Activated CD8-positive, alpha-beta memory T cell treated with anti-CD3 and anti-CD28 coated beads for 1 hour (primary cell): ENCODE measurements at places on chromosomes 3 and 15.

DNA sequence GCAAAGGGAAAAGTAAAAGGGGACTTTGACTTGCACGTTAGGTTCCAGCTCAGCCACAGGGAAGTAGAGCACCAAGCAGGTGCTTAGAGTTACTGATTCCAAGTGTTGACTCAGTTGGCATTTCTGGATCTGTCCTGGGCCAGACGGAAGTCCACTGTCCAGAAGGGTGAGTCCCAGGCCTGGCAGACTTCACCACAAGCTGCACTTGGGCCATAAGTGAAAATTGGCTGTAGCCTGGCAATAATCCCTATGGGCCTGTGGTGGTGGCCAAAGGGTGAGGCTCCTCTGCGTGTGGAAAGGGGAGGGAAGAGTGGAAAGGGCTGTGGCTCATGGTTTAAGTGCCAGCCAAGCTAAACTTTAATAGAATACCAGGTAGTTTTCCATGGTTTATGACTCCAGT, 121.5 kb downstream of the DTWD1 start:
- DNase-seq: no peak

DNA sequence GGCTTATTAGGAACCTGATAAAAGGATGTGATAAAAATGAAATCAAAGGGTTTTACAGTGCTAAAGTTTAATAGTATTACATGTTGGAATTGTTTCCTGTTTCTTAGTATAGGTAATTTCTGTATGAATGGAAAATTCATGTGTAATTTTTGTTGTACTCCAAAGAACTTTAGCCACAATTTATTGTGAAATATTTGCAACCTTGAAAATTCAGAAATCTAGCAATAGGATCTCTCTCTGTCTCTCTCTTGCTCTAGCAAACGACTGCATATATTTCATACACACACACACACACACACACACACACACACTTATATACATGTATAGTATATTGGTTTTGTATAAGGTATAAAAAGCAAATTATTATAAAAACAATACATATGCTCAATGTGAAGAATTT, 59.6 kb downstream of the PIAS1 start:
- DNase-seq: no peak

GRCh38 chr3:16262174-16262573, 2.6 kb downstream of the DPH3 start:
- DNase-seq: no peak

GRCh38 chr3:37243820-37244748, 69.7 kb upstream of the LRRFIP2 start:
- DNase-seq: peak; percentile 5

GRCh38 chr3:123459862-123460261, 11.0 kb upstream of the ADCY5 start:
- no peak for DNase-seq

- DNase-seq: no peak
These were observed 29.1 kb upstream of the ABHD10 start for GRCh38 chr3:111949712-111950111.

DNA sequence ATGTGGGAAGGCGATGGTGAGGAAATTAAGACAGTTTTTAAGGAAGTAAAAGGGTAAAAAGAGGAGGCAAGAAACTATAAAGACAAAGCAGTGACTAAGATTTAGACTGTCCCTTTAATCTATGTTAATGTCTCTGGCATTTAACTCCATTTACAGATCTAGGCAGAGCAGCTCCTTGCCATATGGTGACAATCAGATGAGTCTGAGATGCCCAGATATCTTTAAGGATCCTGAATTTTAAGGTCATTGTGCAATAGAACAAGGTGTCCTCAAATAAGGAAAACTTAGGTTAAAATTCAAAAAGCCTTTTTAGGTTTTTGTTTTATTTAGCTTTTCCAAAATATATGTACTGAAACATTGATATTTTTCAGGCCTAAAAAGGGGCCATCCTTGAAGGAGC, 24.1 kb downstream of the RASGRP1 start:
- DNase-seq: no peak

GRCh38 chr15:95684693-95685115, 645.8 kb upstream of the NR2F2 start:
- no peak for DNase-seq

- no peak for DNase-seq
These were observed 6.1 kb upstream of the THSD4 start for GRCh38 chr15:71109130-71109529.

DNA sequence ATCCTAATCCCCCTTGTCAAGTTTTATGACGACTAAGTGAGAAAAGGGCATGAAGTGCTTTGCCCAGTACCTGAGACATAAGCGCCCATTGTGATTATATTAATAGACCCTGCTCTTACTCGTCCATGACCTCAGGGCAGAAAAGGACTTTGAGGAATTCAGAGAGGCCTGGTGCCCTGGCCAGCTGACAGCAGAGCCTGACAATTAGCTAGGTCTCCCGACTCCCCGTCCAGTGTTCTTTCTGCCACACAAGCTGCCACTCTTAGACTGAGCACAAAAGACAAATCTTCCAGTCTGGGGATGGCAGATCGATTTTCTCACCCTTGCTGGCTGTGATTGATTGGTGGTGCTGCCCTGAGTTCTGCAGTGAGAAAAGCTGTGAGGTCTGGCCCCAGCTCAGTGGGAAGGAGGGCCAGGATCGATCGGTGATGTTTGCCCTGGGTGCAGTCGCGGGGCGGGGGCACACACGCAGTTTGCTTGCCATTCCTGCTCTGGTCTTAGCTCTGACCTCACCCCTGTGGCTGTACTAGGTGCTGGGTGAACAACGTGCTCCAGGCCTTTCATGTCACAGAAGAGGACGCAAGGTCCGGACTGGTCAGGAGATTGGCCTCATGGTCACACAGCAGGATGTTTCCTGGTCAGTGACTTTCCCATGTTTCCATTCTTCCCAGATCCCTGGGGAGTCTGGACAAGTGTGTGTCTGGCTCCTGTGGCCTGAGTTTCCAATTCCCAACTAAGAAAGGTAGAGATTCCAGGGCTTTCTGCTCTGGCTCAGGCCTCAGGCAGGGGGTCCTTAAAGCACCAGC, 67.4 kb upstream of the TLE3 start:
- DNase-seq: no peak

- no peak for DNase-seq
These were observed 245.7 kb downstream of the FAM43A start for GRCh38 chr3:194931347-194931746.

DNA sequence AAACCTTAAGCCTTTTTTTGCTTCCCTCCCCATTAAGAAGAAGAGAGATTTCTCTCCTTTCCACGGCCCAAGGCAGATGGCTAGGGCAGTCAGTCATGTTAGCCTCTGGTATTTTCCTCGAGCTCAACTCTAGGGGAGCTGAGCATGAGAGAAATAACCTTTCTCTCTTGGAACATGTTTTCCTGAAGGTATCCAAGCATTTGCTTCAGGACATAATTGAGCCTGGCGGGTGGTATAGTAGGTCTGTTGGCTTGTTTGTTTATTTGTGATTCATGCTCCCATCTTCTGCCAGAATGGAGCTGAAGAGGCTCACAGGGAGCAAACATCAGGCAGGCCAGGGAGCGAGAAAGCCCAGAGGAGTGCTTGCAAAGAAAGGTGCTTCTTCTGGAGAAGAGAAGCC, 102.5 kb downstream of the MESD start:
- no peak for DNase-seq

GRCh38 chr3:146189519-146190173, 28.7 kb upstream of the PLOD2 start:
- DNase-seq: no peak

DNA sequence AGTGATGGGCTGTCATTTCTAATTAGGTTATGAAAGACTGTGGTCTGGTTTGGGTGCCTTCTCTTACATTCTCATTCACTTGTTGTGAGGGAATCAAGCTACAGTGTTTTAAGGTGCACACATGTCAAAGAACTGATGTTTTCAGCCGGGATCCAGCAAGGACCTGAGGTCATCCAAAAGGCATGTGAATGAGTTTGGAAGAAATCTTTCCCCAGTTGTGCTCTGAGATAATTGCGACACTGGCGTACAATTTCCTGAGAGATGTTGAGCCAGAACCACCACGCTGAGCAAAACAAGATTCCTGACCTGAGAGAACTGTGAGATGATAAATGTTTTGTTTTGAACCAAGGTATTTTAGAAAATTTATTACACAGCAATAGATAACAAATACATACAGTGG, 295.3 kb upstream of the SLITRK3 start:
- DNase-seq: no peak

- no peak for DNase-seq
These were observed 510.3 kb downstream of the EPHA3 start for GRCh38 chr3:89617706-89618105.

- no peak for DNase-seq
These were observed 237.4 kb upstream of the NR2F2 start for GRCh38 chr15:96093063-96093462.

DNA sequence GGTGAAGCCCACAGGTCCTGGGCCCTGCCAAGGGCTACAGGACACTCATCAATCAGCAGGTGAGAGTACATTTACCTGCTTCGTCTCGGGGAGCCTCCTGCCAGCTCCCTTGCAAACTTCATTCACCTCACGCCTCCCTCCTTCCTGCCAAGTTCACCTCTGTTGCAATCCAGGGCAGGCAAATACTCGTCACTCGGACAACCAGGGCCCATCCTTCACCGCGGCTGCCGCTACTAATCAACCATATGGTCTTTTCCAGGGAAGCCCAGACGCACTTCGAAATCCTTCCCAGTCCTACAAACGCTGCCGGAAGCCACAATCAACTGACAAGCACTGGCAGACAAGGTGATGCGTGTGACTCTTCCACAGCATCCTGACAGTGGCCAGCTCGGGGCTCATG, 200.7 kb upstream of the NSMCE3 start:
- DNase-seq: no peak

DNA sequence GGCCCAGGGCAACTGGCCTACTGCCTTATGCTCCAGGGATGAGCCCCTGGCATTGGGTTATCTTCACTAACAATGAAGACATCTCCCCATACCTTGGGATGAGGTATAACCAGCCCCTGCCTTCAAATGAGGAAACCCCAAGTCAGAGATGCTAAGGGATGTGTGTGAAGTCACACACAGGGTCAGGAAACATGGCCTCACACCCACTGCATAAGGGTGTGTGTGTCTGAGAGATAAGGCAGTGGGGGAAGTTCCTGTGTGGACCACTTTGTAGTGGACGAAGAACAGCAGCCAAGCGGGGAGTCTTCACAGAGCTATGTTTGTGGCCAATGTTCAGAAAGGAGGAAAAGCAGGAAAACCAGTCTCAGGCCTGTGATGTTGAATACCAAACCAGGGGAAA, 10.5 kb downstream of the ELP6 start:
- no peak for DNase-seq

- no peak for DNase-seq
These were observed 60.3 kb downstream of the MAP6D1 start for GRCh38 chr3:183764847-183765731.

- no peak for DNase-seq
These were observed 15.8 kb downstream of the TRAT1 start for GRCh38 chr3:108838436-108838835.

- DNase-seq: no peak
These were observed 3.0 kb downstream of the MEF2A start for GRCh38 chr15:99568625-99569352.

GRCh38 chr15:74461847-74462511, 1.0 kb upstream of the UBL7 start:
- no peak for DNase-seq

DNA sequence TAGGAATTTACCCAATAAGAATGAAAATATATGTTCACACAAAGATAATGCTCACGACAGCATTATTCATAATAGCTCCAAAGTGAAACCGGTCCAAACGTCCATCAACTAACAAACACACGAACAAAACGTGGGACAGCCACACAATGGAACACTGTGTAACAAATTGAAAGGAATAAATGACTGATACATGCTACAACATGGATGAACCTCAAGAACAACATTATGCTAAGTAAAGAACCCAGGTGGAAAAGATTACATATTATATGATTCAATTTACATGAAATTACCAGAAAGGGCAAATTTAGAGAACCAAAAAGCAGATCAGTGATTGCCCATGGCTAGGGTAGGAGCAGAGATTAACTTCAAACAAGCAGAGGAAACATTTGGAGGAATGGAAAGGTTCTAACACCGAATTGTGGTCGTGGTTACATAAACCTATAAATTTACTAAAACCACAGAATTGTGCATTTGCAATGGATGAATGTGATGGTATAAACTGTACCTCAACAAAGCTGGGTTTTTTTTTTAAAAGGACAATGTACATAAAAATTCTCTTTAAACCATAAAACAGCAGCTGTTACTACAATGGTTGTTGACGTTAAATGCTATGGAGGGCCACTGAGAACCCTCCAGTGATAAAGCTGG, 76.3 kb downstream of the XXYLT1 start:
- DNase-seq: no peak

GRCh38 chr3:139355476-139355875, 11.7 kb downstream of the MRPS22 start:
- DNase-seq: no peak

DNA sequence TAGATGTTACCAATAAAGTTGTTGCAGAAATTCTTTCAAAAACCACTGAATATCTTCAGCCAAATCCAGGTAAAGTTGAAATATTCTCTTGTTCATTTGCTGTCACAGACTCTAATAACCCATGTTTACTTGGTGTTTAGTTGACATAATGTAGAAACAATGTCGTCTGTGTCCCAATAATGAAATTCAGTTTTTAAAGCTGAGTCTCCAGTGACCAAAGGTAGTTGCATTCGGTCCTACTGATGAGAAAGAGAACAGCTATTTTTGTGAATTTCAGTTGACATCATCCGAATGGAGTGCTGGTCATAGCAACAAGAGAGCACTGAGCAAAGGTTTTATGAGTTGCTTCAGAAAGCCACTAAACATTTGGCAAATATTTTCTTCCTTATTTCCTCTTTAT, 88.8 kb upstream of the ADAMTSL3 start:
- DNase-seq: no peak

DNA sequence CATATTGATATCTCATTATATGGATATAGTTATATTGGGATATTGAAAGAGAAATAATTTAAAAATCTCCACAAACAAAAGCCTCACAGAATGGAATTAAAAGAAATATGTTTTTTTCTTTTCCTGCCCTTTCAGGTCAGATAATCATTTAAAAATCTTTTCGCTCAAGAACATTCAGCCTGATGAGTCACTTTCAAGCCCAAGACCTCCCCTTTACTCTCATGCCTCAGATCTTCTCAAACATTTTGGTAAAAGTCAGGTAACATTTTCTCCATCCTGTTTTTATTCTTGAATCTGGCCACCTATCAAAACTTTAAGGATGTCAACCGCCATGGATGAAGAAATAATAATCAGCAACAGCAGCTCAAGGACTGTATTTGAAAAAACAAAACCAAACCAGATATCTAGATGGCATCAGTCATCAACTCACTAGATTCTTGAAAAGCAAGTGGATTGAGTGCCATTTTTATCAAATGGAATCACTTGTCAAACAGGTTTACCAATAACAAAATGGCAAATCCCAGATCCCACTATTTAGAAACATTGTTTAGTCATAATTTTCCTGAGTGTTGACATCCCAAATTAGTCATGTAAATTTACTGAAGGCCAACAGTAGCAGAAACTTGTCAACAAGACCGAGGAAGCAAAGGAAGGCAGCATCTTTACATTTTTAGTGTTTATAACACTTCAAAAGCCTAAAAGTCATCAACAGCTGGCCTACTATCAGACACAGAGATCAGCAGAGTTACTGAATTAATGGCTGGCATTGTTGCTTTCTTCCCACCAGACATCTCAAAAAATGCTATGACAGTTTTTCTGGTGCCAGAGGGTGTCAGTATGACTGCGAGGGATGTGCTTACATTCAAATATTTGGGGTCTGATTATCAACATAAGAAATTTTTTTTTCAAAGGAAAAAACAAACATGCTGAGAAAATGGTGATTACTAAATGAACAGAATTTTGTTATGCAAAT, 444.7 kb downstream of the MAGI1 start:
- no peak for DNase-seq
